ENCODE measurements at places on chromosomes 3 and 15.

DNA sequence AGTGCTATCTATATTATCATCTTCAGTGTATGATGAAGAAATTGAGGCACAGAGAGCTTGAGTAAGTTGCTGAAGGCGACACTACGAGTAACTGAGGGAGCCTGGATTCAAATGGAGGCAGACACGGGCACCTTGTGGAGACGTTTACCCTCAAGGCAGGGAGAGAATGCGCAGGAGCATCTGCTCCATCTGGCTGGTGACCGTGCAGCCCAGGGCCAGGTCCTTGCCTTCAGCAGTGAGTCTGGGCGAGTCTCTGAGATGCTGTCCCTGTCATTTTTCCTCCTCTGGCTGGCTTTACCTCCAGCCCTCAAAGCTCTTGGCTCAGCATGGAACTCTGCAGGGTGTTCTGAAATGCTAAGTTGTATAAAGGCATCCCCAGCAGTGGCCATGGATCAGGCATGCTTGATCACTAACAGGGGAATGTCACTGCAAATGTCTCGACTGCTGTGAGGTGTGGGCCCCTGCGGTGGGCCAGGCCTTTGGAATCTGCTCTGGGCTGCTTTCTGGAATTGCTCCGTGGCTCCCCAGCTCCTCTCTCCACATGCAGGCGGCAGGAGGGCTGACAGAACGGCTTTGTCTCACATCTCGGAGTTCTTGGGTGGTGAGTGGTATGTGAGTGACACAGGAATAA, 19.7 kb downstream of the SPSB4 start:
- DNase-seq, result no peak

DNA sequence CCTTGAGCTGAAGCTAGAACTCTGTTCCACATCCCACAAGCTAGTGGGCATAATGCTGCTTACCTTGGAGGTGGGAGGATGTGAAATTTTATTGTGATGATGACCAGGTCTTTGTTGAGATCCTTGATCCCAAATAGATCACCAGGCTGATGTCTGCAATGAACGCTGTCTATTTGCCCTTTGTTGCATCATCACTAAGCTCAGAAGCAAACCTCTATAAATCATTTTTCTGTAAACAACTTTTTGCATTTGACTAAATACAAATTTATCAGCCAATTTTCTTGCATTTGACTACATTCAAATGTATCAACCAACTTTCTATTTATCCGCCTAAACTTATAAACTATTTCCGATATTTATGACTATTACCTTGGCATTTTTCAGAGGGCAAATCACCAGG, 9.7 kb downstream of the CCDC80 start:
- no peak for DNase-seq

DNA sequence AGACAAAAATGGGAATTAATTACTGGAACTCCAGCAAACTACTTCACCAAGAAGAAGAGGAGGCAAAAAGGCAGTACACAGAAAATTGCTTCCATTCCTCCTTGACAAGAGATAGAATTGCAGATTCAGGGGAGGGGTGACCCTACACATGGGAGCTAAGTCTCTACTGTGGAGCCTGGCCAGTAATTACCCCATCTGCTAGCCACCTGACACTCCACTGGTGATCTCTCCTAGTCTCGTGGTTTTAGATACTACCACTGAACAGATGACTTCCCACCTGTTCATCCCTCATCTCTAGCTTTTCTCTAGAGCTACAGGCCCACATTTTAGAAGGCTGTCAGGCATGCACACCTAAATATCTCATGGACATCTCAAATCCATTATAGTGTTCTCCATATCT, 224.3 kb upstream of the NR2F2 start:
- DNase-seq, result no peak

GRCh38 chr3:52925405-52926313, 28.3 kb upstream of the STIMATE start:
- no peak for DNase-seq

DNA sequence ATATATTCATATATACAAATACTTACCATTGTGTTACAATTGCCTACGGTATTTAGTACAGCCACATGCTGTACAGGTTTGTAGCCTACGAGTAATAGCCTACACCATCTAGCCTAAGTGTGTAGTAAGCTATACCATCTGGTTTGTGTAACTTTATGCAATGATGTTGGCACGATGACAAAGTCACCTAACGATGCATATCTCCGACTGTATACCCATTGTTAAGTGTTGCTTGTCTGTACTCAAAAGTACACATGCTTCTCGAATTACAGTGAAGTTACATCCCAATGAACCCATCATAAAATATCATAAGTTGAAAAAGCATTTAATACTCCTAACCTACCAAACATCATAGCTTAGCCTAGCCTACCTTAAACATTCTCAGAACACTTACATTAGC, 327.1 kb downstream of the KBTBD8 start:
- DNase-seq, result no peak

DNA sequence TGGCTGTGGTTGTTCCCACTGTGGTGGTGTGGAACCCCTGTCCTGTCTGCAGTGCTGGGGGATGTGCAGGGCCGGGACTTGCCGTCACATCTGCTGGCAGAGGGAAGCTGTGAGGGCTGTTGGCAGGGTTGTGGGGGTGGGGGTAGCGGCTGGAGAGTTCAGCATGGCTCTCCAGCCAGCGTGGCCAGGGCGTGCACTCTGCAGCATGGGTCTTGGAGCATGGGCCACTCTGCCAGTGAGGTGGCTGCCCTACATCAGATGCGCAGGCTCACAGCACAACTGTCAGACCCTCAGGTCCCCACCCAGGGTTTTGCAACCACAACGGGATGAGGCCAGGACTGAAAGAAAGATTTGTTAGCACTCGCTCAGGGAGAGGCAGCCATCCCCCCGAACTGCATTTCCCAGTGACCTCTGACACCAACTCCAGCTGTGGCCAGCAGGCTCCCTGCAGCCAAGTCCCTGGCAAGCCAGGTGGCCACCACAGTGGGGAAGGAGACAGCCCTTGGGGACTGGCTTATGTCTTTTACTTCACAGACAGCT, 237.7 kb upstream of the LYSMD4 start:
- DNase-seq, result no peak

DNA sequence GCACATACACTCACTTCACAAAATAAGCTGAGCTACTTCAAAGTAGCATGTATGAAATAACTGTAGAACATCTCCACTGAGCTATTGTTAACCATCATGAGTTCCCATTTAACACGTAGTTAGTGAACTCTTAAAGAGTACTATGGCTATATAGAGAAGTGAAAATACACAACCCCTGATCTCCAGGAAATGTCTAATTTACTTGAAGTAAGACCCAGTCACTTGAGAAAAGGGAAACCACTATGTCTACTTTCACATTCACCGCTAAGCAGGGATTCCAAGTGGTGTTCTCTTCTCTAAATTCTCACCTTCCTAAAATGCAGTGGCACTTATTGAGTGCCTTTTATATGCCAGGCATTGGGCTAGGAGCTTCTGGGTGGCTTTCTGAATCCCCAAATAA, 35.0 kb upstream of the COLQ start:
- no peak for DNase-seq

- DNase-seq, result no peak
Observed at GRCh38 chr3:133113927-133114597, 75.9 kb downstream of the TMEM108 start.

- DNase-seq, result no peak
Observed at GRCh38 chr3:42216302-42216701, 49.7 kb downstream of the CCK start.

GRCh38 chr3:53069422-53070068, 23.7 kb upstream of the SFMBT1 start:
- no peak for DNase-seq

DNA sequence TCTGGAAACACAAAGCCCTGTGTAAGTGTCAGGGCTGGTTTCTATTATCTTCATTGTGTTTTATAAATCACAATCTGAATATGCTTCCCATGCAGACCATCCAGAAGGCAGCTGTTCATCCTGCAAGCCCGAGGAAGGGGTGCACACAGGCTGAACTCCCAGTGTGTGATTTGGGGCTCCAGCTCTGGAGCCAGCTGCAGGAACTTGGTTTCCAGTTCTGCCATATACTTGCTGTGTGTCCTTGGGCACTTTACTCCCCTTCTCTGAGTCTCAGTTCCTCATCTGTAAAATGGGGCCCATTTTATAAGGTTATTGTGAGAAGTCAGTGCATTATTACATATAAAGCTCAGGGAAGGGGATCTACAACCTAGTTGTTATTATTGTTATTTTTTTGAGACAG, 22.6 kb downstream of the CYP8B1 start:
- no peak for DNase-seq

GRCh38 chr3:152466784-152467183, 198.1 kb downstream of the MBNL1 start:
- DNase-seq, result no peak

DNA sequence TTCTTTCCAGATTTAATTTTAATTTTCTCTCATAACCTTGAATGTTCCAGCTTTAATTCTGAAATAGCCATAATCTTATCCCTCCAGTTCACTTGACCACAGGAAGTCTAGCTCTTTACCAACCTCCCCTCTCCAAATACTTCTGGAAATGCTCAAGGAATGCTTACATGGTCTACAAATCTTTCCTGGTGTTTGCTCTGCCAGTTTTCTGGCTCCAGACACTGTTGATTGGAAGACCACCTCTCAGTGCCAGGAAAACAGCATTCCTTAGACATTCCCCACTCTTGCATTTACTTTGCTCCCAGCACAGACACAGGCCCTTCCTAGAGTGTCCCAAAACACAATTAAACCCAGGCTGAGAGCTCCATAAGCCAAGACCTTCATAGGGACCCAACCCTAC, 98.6 kb downstream of the MESD start:
- DNase-seq, result no peak

DNA sequence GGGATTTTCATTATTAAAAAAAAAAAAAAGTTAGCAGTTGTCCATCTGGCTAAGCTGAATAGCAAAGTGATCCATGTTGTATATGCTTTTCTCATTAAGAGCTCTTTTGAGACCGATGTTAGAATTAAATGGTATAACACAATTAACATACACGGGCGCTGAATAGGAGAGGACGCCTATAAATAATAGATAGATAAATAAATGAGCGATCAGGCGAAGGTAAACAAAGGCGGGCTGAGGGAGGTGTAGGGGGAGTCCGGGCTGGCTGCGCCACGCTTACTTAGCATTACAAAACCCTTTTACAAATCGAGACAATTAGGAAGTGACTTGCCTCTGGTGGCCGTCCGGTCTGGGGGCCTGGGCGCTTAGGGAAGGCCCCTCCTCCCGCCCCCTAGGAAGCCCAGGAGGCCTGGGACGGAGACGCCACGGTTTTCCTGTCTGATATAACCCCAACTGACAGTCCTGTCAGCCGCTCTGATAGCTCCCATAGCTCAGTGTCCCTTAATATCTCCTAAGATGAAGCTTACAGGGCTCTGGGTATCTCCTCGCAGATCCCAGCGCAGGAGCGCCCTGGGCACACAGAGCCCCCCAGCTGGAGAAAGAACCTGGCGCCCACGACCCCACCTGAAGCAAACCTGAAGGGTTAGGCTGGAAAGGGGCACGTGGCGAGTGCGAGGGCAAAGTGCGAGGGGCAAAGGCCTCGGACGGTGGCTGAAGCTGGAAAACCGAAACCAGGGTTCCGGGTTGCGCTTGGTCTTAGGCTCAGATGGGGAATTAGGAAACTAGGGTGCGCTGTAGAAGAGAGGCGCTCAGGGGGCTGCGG, 3.6 kb downstream of the SOX14 start:
- DNase-seq, result no peak

DNA sequence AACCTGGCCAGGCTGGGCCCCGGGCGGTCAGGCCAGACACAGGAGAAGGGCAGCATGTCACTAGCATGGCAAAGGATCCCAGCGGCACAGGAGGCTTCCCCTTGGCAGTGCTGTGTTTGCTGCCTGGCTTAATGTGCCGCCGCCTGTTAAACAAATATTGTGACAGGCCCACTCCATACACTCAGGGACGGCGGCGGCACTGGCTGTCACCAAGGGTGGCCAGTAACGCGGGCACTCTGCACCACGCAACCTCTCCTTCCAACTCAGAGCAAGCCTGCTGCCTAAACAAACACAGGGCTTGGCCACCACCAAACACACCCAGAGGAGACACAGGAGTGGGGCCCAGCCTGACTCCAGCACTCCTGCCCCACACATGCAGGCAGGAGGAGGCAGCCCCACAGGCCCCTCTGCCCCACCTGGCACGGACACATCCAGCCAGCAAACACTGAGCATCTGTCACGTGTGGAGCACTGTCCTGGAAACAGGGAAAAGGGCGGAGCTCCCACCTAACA, 48.0 kb downstream of the TPRA1 start:
- no peak for DNase-seq

- DNase-seq, result no peak
Observed at GRCh38 chr3:191362524-191363090, 32.3 kb upstream of the UTS2B start.

- DNase-seq, result no peak
Observed at GRCh38 chr15:48437178-48437577, 105.9 kb downstream of the DUT start.

Measured in T follicular helper cell (primary cell).